ENCODE measurements at places on chromosomes 1 and 21.

- DNase-seq: peak; percentile 64
Observed at GRCh38 chr1:116151739-116152576, 40.8 kb downstream of the MAB21L3 start.

DNA sequence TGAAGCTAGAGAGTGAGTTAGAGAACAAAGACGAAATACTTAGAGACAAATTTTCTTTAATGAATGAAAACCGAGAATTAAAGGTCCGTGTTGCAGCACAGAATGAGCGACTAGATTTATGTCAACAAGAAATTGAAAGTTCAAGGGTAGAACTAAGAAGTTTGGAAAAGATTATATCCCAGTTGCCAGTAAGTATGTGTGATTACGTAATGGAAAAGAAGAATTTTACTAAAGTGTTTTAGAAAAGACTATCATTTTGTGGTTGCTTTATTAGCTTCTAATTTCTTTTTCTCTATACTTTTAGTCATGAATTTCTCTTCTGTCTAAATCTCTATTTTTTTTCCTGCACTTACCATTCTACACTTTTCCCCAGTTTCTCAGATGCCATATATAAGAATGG lies 26.7 kb downstream of the CCDC18 start:
- no peak for DNase-seq

DNA sequence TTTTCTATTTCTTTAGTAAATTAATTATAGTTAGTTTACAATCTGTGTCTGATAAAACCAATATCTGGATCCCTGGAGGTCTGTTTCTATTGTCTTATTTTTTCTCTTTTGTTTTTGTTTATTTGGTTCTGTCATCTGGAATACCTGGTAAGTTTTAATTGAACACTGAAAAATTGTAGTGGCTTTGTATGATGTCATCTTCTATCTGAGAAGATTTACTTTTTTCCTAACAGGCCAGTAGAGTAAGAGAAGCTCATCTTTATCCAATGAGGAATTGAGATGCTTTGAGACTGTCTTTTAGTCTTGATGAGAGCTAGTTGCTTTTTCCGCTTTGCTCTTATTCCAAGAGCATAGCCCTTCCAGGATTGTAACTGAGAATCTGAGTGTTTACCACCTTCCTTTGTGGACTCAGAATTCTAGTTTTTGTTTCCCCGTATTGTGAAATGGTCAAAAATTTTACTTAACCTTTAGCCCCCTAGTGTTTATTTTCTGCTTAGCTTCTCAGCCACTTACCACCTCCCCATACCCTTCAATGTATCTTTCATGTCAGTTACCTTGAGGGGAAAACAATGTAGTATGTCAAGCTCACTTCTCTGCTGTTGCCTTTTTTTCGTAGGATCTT lies 25.0 kb downstream of the PTGFRN start:
- no peak for DNase-seq

- DNase-seq: no peak
Observed at GRCh38 chr1:207115269-207115668, 11.2 kb downstream of the C4BPA start.

GRCh38 chr21:36113647-36114428 lies 21.0 kb upstream of the CBR3 start:
- no peak for DNase-seq

All from hypothalamus (tissue), 51 donors.